Activated CD8-positive, alpha-beta memory T cell treated with anti-CD3 and anti-CD28 coated beads, Interleukin-2, amount 10 ng/mL, durations not matched to agents 7 days and 5 days (primary cell): ENCODE measurements at places on chromosomes 11 and 22. TPM values are rescaled to one million over a fixed set of nuclear protein-coding genes. Genes with fewer than 3 reads are reported as not detected.

WNT7B gene
- total RNA-seq, result not detected

PACSIN2 gene
- total RNA-seq, result 39.9 TPM

FOLH1 gene
- total RNA-seq, result not detected

LGALS12 gene
- total RNA-seq, result 0.29 TPM

GRCh38 chr22:30245985-30246813 is at the start of gene LIF:
Gene LIF (minus strand): TSS chr22:30246759. CDS start chr22:30246695, 64 bp downstream.
- peak; percentile 71 for DNase-seq

GRCh38 chr22:20191803-20192202 is 40.9 kb upstream of the CCDC188 start:
- DNase-seq, result no peak

DNA sequence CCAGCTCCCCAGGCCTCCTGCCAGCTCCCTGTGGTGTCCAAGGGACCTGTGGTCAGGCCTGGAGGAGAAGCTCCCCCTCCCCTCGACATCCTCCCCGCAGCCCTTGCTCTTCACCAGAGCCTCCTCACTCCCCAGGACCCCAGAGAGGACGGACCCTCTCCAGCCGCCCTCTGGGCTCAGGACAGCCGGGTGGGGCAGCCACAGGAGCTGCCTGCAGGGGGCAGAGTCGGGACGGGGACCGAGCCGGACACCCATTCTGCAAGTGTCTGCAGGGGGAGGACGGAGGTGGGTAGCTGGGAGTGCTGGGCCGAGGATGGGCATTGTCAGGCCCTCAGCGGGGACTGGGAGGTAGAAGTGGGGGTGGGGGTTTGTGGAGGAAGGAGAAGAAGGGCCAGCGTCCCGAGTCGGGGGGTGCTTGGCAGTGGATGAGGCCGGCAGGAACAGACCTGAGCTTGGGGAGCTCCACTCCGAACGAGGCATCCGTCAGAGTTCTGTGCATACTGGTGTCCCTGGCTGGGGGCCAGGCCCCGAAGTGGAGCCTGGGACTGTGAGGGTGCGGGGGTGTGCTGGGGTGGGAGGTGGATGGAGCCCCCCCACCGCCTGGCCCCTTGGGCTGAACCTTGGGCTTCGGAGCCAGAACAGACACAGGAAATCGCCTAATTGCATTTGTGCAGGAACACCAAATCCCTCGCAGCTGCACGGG is 15.2 kb downstream of the PRR33 start:
- DNase-seq, result no peak

- no peak for DNase-seq
Measured at GRCh38 chr11:128181088-128181480, 406.3 kb downstream of the ETS1 start.

- DNase-seq, result no peak
Measured at GRCh38 chr11:93727985-93728791, 13.1 kb downstream of the TAF1D start.

GRCh38 chr22:35631597-35631996 is 14.5 kb upstream of the MB start:
- DNase-seq, result peak; percentile 56

- no peak for DNase-seq
Measured at GRCh38 chr11:77400271-77400670, 73.6 kb downstream of the PAK1 start.

GRCh38 chr11:118099838-118100556 is 13.2 kb upstream of the SMIM35 start:
- no peak for DNase-seq

DNA sequence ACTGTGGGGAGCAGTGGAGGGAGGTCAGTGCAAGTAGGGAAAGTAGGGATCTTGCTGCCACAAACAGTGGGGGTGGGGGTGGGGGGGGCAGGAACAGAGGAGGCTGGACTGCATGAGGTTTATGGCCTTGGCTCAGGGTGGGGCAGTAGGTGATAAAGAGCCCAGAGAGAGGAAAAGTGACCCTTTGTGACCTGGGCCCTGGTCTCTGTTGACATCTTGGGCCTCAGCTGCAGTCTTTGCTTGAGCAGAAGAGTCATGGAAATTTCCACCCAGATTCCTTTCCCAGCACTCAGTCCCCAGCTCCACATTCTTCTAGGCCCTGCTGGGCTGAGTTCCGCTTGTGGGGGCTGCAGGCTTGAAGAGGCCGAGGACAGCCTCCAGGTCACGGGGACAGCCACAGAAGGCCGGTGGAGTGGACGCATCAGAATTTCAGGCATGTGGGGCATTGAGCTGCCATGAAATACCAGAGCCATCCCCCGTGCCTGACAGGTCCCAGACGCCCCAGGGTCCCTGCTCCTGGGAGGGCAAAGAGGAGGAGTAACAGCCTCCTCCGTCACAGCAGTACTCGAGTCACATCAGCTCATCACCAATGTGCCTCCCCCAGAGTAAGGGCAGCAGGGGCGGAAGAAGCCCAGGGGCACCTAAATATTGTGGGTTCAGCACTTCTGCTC is 9.7 kb upstream of the MALAT1 start:
- DNase-seq, result no peak

- no peak for DNase-seq
Measured at GRCh38 chr11:101848262-101848661, 66.5 kb upstream of the CEP126 start.

GRCh38 chr11:126257764-126258163 is 10.9 kb downstream of the SRPRA start:
- no peak for DNase-seq

GRCh38 chr22:44682556-44683168 is 19.3 kb upstream of the PRR5 start:
- DNase-seq, result no peak

DNA sequence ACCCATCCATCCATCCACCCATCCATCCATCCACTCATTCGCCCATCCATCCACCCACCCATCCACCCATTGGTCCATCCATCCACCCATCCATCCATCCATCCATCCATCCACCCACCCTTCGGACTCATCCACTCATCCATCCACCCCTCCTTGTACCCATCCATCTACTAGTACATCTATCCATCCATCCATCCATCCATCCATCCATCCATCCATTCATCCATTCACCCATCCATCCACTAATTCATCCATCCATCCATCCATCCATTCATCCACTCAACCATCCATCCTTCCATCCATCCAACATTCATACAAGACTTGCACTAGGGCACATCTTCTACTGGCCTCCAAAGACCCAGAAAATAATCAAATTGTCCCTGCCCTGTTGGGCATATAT is 20.0 kb downstream of the MYEOV start:
- no peak for DNase-seq

- DNase-seq, result peak; percentile 34
Measured at GRCh38 chr22:35643991-35644390, 4.3 kb upstream of the APOL6 start.

DNA sequence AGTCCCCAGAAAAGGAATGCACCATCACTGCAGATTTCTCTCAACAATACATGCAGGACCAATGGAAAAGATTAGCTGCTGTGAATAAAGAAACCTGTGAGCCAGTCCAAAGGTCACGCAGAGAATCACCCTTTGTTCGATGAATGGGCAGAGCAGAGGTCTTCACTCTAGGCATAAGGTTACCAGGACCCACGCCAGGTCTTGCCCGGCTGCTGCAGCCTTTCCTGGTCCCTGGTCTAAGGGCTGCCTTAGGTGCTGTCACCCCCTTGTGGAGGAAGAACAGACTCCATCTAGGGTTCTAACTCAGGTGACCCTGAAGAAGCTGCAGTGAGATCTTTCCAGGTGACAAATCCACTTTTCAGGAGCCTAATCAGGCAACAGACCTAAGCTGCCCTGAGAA is 29.0 kb upstream of the NAP1L4 start:
- DNase-seq, result peak; percentile 68

- no peak for DNase-seq
Measured at GRCh38 chr11:210122-210802, 2.8 kb downstream of the RIC8A start.

DNA sequence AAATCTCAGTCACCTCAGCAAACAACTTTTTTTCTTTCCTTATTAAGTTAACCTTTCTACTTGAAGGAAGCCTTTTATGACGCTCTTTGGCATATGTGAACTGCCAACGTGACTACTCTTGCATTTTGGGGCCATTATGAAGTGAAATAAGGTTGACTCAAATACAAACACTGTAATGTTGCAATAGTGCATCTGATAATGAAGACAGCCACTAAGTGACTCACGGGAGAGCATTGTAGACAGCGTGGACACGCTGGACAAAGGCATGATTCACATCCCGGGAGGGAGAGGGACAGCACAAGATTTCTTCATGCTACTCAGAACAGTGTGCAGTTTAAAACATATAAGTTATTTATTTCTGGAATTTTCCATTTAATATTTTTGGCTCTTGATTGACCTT is 560.8 kb downstream of the ETS1 start:
- no peak for DNase-seq

GRCh38 chr11:2002042-2002776 is 4.6 kb upstream of the H19 start:
- no peak for DNase-seq

GRCh38 chr11:76193219-76193618 is 13.1 kb downstream of the WNT11 start:
- no peak for DNase-seq

DNA sequence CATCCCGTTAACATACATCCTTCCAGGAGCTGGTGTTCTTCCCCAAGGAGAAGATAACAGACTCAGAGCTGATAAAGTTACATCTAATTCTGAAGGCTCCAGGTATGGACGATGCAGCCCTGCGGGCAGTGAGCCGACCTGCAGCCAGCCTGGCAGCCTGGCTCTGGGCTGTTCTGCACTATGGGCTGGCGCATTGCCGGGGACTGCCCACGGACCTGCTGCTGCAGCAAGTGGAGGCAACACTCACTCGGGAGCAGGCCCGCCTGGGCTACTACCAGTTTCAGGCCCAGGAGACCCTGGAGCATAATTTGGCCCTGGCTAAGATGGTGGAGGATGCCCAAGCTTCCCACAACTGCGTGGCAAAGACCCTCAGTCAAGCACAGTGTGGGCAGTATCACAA is 39.7 kb downstream of the RRP8 start:
- DNase-seq, result no peak

GRCh38 chr11:74282421-74282820 is 29.0 kb downstream of the P4HA3 start:
- DNase-seq, result no peak
